ENCODE measurements at places on chromosomes 6 and 20.

GRCh38 chr20:22807646-22808244 lies 223.4 kb upstream of the FOXA2 start:
- no peak for DNase-seq

DNA sequence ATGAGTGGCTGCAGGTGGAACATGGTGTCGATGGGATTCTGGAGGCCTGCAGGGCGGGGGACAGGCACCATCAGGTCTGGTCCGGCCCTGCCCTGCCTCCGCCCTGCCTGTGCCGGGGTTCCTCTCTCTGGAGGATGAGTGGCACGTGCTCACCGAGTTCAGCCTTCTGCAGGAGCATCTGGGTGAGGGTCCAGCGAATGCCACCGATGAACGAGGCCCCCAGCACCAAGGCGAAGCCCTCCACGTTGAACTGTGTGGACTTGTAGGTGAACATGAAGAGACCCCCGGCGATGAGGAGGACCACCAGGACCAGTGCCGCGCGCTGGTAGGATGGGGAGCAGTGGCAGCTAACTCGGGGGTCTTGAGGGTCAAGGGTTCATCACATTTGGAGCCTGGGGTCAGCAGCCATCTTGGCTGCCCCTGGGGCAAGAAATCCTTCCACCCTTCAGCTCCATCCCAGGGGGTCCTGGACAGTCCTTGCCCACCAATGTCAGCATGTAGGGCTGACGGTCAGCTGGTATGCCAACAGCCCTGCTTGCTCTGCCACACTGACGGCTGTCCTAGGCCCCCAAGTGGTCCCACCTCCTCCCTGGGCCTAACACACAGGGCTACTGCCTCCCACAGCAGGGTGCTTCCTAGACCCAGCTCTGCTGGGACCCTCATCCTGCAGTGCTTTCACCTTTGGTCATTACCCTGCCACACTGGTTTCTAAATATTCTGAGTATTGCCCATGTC lies 46.8 kb upstream of the CDH22 start:
- DNase-seq, result no peak

GRCh38 chr6:113881478-113881980 lies 24.4 kb downstream of the MARCKS start:
- DNase-seq, result no peak

- DNase-seq, result no peak
Observed at GRCh38 chr6:25576919-25577318, 75.1 kb upstream of the SCGN start.

- no peak for DNase-seq
Observed at GRCh38 chr6:119915971-119916370, 566.4 kb upstream of the MAN1A1 start.

GRCh38 chr6:133991096-133991593 lies 38.1 kb downstream of the TBPL1 start:
- no peak for DNase-seq

- no peak for DNase-seq
Observed at GRCh38 chr20:10655720-10656669, 17.8 kb downstream of the JAG1 start.

DNA sequence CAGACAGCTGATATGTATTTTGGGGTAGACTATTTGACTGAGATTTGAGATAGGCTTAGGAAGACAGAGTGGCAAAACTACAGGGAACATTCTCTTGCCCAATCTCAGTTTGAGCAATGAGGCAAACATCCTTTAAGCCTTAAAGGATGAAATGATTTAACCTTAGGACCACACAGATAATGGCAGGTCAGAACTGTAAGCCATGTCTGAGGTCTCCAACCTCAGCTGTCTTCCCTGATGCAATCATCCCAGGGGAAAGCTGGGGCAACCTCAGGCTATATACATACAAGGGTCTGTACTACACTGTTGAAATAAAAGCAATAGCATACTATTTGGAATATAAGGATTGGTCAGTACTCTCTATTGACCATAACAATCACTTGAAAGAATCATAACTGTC lies 83.8 kb upstream of the NUP153 start:
- no peak for DNase-seq

Data from effector CD8-positive, alpha-beta T cell (primary cell).